ENCODE measurements at places on chromosomes 6 and 20. TPM values are rescaled to one million over a fixed set of nuclear protein-coding genes. Genes with fewer than 3 reads are reported as not detected.

Gene C20orf204
- total RNA-seq, result 1.7 TPM

Gene SLC32A1
- not detected for total RNA-seq

Gene CRISP2
- not detected for total RNA-seq

Gene MUC21
- total RNA-seq, result not detected

Gene MROH8
- 1.6 TPM for total RNA-seq

Gene EYS
- total RNA-seq, result under 0.01 TPM

Gene NHSL1
- 18.5 TPM for total RNA-seq

Gene PPP1R14C
- total RNA-seq, result 0.16 TPM

Gene APOBEC2
- not detected for total RNA-seq

Gene INSM1
- not detected for total RNA-seq

Gene SGK1
- total RNA-seq, result 48.8 TPM

Gene PPP1R16B
- total RNA-seq, result not detected

Gene SLC17A3
- not detected for total RNA-seq

Gene DDX27
- total RNA-seq, result 29.2 TPM

Gene IER3
- total RNA-seq, result 67.5 TPM

Gene PRICKLE4
- not detected for total RNA-seq

Gene TFAP2A
- 9.7 TPM for total RNA-seq

Gene ARFGAP1
- total RNA-seq, result 115 TPM

Gene LY86
- not detected for total RNA-seq

Gene FUT9
- not detected for total RNA-seq

Gene CHRNA4
- total RNA-seq, result not detected

Gene ZBTB12
- 2.3 TPM for total RNA-seq

Gene COL9A1
- total RNA-seq, result not detected

Gene KCNK15
- 133 TPM for total RNA-seq

Gene DTNBP1
- 4.5 TPM for total RNA-seq

Gene LGSN
- not detected for total RNA-seq

Gene MEI4
- total RNA-seq, result under 0.01 TPM

Gene LRRC73
- 0.16 TPM for total RNA-seq

Gene DLL1
- 0.32 TPM for total RNA-seq

Gene POM121L2
- total RNA-seq, result not detected

Gene OR2J3
- not detected for total RNA-seq

Gene CST4
- not detected for total RNA-seq

Gene CCN5
- total RNA-seq, result 59.2 TPM

Gene PPIL6
- total RNA-seq, result 2.1 TPM

Gene KATNA1
- 29.5 TPM for total RNA-seq

Gene HLA-G
- total RNA-seq, result not detected

Gene SIRPB1
- total RNA-seq, result not detected

Gene IRF4
- 0.16 TPM for total RNA-seq

Gene BANF2
- not detected for total RNA-seq

Gene GCNT2
- total RNA-seq, result not detected

Gene AAR2
- total RNA-seq, result 45.1 TPM

Gene HLA-DPB1
- 10.9 TPM for total RNA-seq

Gene CNR1
- total RNA-seq, result not detected

Gene ADGRG6
- 0.36 TPM for total RNA-seq
